Stimulated activated CD8-positive, alpha-beta memory T cell treated with anti-CD3 and anti-CD28 coated beads, Interleukin-7, amount 100 ng/mL, for 1 hour (primary cell): ENCODE measurements at places on chromosomes 11 and 22.

GRCh38 chr11:71449596-71449995 lies 1.4 kb upstream of the DHCR7 start:
- no peak for DNase-seq

GRCh38 chr22:44919691-44920090 lies 90.1 kb downstream of the PHF21B start:
- DNase-seq = no peak

DNA sequence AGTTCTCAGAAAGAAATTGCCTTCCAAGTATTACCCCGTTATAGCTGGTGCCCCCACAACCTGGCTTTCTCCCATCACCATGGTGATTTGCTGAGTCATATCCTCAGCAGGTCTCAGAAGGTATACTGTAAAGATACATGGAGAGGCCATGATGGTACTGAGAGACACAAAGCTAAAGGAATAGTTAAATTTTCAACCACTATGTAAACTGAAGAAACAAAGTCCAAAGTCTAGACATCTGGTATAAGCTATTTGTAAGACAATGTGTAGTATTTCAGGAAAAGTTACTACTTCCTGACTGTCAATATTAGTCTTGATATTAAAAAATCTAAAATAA lies 377.1 kb downstream of the DCDC1 start:
- DNase-seq = no peak

DNA sequence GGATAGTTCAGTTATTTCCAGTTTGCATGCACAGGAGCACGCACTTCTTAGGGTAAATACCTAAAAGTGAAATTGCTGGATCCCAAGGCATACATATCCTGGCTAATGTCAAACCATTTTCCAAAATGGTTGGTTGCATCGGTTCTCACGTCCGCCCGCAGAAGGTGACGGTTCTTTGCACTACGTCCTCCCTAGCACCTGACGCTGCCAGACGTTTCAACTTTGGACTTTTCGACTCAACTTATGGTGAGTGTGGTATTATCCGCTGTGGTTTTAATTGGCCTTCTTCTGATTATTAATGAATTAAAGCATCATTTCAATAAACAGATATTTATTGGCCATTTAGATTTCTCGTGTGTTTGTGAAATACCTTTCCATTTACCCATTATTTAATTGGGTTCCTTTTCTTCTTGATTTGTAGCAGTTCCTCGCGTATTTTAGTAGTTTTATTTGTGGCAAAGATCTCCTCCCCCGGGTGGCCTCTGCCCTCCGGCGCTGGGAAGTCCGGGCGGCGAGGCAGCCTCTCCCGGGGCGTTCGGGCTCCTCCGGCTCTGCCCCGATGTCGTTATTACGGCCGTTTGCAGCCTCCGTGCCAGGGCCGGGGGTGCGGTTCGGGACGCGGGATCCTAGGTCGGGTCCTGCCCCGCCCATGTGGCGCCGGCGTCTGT lies at the start of gene JHY:
Gene JHY (plus strand): TSS at position 571 of the 668 bp plus-strand sequence. CDS start 3,091 bp downstream, outside the sequence.
- DNase-seq = no peak

- DNase-seq = no peak
Observed at GRCh38 chr22:32106930-32107329, 52.2 kb downstream of the C22orf42 start.

- DNase-seq = no peak
Observed at GRCh38 chr11:80960381-80961029, 1519.7 kb upstream of the TENM4 start.

- DNase-seq = no peak
Observed at GRCh38 chr22:36612458-36612857, 83.5 kb upstream of the EIF3D start.

GRCh38 chr11:65588199-65589054 lies 7.2 kb downstream of the KCNK7 start:
- peak; percentile 52 for DNase-seq

- DNase-seq = peak; percentile 52
Observed at GRCh38 chr11:122628810-122629555, 26.5 kb upstream of the UBASH3B start.

DNA sequence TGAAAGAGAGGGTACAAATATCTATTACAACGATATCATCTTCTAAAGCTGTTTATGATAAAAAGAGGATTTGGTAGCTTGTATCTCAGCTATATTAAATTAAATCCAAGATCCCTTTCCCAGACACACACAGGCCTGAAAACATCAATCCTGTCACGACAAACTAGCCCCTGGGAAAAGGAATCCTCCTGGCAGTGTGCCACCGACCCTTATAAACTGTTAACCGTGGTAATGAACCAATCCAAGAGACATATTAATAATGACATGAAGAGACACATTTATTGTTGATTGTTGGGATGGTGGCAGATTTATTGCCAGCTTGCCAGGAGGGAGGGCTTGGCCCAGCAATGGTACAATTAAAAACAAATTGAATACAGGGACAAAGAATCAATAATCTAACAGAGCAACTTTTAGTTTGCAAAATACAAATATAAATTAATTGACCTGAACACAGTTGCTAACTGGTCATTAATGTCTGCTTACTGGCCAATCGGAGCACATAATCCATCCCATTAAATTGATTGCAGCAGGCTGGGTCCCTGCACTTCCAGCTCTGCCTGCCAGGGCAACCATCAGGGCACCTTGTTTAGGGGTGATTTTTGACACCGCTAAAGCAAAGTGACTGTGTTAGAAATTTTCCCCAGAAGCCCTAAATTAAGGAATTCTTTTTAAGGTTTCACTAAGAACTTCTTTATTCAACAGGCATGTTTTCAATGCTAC lies 887.6 kb downstream of the OPCML start:
- DNase-seq = no peak

GRCh38 chr22:22235558-22235957 lies 9.0 kb upstream of the VPREB1 start:
- peak; percentile 14 for DNase-seq

- no peak for DNase-seq
Observed at GRCh38 chr22:48393041-48393370, 1434.7 kb downstream of the BRD1 start.

DNA sequence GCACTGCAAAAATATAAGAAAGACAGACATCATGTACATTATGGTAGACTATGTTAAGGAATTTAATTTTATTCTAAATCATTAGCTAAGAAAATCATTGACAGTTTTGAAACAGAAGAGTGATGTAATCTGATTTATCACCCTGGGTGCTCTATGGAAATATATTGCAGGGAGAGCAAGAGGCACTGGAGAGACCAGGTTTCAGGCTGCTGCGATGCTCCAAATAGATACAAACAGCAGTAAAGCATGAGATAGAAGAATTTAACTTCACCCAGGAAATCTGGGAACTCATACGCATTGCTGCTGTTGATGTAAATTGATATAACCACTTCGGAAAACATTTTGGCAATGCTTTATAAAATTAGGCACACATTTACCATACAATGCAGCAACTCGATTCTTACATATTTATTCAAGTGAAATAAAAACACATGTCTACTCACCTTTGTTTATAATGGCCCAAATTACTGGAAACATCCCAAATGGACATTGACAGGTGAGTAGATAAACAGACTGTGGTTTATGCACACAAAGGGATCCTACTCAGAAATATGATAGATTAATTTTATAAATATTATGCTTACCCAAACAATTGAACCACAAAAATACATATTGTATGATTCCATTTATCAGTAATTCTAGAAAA lies 535.1 kb upstream of the CHORDC1 start:
- DNase-seq = no peak

DNA sequence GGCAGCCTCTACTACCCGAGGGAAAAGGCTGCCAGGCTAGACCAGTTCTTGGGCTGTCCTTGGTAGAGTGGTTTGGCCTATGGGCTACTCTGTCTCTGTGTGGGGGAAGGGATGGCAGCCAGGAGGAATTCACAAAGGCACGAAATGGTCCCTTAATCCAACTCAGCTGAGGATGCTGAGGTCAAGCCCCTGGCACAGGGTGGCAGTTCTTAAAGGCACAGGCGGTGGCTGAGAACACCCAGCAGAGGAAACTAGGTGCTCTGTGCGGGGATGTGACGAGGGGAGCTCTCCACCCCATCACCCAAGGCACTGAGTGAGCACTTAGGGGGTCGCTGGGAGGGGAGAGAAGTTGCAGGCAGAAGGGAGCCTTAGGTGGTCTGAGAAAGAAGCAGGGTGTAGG lies at the start of gene MFRP:
Gene MFRP (minus strand): TSS at position 101 of the 400 bp plus-strand sequence. CDS start 192 bp downstream, outside the sequence.
- no peak for DNase-seq

- no peak for DNase-seq
Observed at GRCh38 chr11:13928566-13929251, 33.8 kb upstream of the SPON1 start.

DNA sequence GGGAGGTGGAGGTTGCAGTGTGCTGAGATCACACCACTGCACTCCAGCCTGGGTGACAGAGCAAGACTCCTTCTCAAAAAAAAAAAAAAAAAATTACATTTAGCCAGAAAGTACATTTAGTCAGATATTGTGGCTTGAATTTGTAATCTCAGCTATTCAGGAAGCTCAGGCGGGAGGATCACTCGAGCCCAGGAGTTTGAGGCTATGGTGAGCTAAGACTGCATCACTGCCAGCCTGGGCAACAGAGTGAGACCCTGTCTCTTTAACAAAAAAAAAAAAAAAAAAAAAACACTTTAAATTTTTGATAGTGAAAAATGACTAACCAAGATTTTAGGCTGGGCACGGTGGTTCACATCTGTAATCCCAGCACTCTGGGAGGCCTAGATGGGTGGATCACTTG lies 27.3 kb downstream of the MRTFA start:
- no peak for DNase-seq
